Cardiac muscle cell (in vitro differentiated cells and primary cell): ENCODE measurements at places on chromosomes 2 and 18. TPM values are rescaled to one million over a fixed set of nuclear protein-coding genes. Genes with fewer than 3 reads are reported as not detected.
A peak's percentile ranks its signal among the peaks of the same experiment; 100 is the strongest.

The MSTN gene
- total RNA-seq: 0.27 and 0.28 TPM in 2 replicates

DNA sequence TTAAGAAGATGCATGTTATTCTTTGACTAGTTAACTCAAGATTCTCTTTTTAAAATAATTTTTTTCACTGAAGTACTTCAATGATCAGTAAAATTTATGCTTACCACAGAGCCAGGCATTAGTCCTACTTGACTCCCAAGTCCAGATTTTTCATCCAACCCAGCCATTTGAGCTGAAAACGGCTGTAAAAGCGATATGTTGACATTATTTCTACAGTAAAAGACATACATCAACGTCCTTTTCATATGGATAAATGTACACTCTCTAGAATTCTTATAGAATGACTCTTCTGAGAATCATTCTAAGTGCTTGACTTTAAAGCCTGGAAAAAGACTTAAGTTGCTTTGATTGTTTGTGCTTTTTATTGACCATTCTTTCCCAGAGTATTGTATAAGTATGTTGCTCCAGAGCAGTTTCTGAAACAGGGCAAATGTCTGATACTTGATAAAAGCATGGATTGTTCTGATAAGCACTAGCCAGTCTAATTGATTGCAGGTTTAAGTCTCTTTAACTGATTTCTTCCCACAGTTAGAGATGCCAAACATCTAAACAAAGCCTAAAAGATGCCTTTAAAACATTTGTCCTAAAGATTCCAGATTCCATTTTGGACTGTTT lies 90.9 kb downstream of the COL5A2 start:
- DNase-seq: no peak

GRCh38 chr2:79004680-79005079 lies 20.8 kb upstream of the REG3G start:
- DNase-seq: no peak

DNA sequence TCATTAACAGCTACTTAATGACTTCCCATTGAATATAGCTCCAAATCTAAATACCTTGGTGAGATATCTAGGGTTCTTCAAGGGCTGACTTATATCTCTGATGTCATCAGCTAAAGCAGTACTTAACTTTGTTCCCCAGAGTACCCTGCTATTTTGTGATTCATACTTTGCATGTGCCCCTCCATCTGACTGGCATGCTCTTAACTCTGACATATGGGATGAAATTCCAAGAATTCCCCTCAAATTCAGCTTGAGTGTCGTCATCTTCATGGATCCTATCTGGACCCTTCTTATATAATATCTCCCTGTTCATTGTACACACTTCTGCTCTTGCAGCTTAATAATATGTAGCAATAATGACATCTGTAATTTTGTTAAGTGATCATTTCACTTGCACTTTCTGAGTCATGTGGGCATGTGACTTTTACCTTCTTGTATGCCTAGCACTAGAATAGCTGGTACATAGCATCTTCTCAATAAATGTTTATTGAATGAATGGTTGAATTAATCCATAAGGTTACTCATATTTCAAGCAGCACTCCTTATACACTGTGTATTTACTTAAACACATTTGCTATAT lies 172.9 kb downstream of the WDR7 start:
- DNase-seq: no peak

DNA sequence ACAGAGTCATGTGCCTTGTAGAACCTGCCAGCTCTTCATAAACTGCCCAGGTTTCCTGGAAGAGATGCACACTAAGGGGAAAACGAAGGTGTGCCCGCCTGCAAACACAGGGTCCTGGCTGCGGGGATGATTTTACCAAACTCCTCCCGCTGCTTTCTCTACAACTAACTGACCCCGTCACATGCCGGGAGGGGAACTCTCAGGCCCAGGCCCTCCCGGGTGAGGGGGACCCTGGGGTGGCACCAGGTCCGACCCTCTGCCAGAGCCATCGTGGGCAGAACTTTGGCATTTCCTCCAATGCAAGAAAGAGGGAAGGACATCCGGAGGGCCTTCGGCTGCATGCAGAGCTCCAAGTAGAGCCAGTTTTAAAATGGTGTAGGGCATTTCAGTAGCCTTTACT lies 28.6 kb downstream of the CAPN13 start:
- no peak for DNase-seq

The GNAL gene
- 10.4 and 13.3 TPM in 2 replicates for total RNA-seq

DNA sequence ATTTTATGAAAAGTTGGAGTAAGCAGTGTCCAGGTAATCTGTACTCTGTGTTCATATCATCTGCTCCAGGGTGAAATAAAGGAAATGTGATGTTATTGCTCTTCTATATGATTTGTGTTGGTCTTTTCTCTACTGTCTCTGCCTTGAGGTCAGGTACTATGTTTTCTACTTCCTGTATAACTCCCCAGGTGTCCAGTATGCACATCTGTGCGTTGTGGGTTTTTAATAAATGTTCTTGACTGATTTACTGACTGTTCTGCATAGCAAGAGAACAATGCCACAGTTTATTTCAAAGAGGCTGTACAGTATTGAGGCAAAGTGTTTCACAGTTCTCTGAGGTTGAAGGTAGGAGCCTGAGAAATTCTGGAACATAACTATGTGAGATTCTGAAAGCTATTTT lies 89.7 kb downstream of the BABAM2 start:
- no peak for DNase-seq

GRCh38 chr2:16303761-16304160 lies 361.9 kb downstream of the CYRIA start:
- no peak for DNase-seq

DNA sequence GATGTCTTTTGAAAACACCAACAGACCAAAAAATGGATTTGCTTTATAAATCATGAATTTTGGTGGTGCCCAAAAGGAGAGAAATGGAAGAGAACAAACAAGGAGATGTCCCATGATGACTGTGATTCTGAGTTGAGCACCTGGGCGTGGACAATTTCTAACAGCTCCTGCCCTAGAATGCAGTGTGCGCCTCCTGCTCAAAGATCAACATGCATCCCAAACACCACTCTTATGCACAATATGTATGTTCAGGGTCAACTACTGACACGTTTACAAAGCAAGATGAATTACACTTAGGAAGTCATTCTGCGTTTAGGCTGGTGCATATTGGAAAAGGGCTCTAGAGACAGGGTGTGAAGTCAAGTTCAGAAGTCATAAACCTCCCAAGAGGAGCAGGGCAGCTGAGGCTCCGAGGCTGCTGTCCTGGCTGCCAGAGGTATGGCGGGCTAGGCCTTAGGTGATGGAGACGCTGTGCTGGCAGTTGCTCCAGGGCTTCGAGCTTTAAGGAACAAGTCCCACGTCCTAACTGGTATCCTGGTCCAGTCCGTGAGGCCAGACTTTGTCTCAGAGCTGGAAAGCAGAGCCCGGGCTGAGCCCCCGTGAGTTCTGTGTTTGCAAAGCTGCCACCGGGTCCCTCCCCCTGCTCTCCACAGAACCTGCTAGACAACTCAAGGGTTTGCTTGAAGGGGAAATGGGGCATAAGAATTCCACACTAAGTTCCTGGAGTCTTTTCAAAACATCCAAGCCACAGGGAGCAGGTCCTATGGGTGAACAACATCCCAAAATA lies 74.0 kb downstream of the ZNF516 start:
- DNase-seq: no peak

The CNPPD1 gene
- 42.1 and 42.6 TPM in 2 replicates for total RNA-seq

GRCh38 chr18:69230204-69230603 lies 170.5 kb upstream of the DOK6 start:
- DNase-seq: no peak

- DNase-seq: no peak
Observed at GRCh38 chr2:180621941-180622918, 358.2 kb upstream of the UBE2E3 start.

GRCh38 chr18:34909637-34910364 lies 131.4 kb upstream of the MAPRE2 start:
- DNase-seq: no peak

The TRIM54 gene
- 53.1 and 65.9 TPM in 2 replicates for total RNA-seq

DNA sequence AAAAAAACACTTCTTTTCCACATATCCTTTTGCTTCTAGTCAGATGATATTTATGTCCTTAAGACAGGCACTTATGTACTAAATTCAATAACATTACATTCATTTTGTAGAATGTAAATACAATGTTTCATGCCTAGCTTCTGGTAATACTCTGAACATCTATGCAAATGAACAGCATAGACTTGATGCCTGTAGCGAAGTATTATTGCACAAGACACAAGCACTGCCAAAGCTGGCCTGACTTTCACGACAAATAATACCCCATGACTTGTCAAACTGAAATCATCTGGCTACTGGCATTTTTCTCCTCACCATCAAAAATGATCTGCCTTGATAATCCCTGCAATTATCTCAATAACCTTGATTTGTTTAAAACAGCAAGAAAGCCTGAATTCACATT lies 101.3 kb downstream of the L3MBTL4 start:
- DNase-seq: no peak

The INHBB gene
- not detected in 2 replicates for total RNA-seq

- no peak for DNase-seq
Observed at GRCh38 chr2:51368250-51368649, 336.3 kb upstream of the NRXN1 start.

- DNase-seq: peak; percentile 52
Observed at GRCh38 chr2:88451811-88452564, 505 bp downstream of the FOXI3 start.

- no peak for DNase-seq
Observed at GRCh38 chr2:240871071-240871958, 2.7 kb downstream of the AGXT start.

- no peak for DNase-seq
Observed at GRCh38 chr2:118294063-118294462, 205.8 kb downstream of the INSIG2 start.

GRCh38 chr18:51153659-51154371 lies 43.7 kb downstream of the MEX3C start:
- no peak for DNase-seq

DNA sequence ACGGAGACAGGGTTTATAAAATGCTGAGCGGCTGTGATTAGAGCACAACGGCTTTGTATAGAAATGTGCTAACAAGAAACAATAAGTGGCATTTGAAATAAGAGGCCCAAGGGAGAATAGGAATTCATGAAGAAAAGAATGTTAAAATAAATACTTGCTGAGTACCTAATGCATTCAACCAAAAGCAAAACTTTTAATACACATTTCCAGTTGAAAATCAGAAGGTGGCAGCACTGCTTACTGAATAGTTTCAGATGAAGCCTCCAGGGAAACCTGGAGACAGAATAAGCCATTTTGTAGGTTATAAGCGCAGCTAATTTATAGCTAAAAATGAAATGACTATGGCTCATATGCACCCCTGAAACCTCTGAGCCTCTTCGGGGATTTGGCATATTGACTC lies 286.6 kb downstream of the DPP10 start:
- peak; percentile 42 for DNase-seq

DNA sequence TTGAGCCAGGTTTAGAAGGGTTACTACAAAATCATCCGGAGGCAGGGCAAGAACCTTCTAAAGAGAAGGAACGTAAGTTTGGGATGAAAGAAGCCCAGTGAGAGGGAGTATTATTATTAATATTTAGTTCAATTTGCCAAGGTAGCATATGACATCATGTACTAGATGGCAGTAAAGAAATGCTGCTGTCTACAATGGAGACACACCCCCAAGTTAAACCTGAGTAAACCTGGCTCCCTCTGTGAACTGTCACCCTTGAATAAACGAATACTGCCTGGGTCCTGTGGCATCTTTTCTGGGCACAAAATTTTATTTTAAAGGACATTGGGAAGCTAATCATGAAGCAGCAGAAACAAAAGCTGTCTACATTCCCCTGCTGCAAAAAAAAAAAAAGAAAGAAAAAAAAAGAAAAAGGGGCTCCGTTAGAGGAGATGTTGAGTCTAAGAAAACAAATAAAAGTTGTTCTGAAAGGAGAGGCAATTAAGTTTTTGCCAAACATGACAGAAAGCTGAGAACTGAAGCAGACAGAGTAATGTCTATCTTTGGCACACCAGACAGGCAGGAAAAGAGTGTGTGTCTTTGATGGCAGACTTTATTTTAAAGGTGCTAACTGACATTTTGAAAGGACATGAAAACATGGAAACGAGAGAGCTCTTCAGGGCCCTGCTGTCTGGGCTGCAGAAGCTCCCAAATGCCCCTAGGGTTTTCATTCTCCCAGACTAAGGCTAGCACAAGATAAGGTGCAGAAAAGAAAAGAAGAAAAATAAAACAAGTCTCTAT lies 557.7 kb upstream of the CHAC2 start:
- DNase-seq: peak; percentile 22

- no peak for DNase-seq
Observed at GRCh38 chr2:38442643-38443541, 65.8 kb upstream of the ATL2 start.

The UNC80 gene
- total RNA-seq: 0.25 and 0.54 TPM in 2 replicates

DNA sequence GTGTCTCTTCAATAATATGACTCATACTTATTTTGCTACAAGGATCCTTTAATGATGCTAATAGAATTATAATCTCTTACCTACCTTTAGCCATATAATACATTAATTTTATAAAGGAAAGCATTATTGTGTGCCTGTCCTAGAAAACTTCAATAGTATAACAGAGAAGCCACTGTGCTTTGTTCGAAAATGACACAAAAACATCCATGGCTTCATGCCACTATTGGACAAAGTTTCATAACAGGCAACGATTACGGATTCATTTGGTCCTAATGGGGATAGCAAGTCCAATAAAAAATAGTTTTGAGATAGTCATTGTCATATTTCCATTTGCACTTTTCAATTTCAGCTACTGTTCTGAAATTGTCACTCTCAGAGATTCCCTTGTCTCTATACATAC lies 52.5 kb upstream of the CCDC150 start:
- no peak for DNase-seq

DNA sequence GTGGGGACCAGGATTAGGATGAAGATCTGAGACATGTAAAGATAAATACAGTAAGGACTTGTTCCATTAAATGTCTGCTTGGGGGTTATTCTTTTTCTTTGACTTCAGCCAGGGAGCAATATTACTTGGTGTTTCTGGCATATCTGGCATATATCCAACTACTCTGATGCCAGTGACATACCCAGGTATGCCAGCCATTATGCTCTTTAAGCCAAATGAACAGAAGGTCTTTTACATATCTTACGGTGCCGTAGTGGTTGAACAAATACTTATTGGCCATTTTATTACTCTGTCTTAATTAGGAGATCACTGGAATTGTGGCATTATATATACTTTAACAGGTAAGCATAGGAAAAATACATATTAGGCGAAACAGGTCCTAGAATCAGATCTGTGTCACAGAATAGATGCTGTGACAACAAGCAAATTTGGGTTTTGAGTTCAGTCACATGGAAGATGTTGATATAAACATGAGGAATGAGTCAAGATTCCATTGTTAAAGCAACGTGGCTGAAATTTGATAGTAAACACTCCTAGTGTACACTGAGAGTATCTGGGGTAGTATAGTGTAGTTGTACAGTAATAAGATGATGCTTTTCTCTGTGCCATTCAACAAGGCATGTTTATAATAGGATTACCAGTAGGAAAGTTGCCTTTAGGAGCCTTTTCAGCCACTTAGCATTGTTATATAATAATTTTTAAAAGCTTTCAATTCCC lies 62.6 kb downstream of the KCTD18 start:
- DNase-seq: no peak

The SLC5A7 gene
- 0.04 and 0.06 TPM in 2 replicates for total RNA-seq

The IGFBP2 gene
- total RNA-seq: 402 and 451 TPM in 2 replicates

GRCh38 chr18:24273596-24273995 lies 124.0 kb downstream of the OSBPL1A start:
- no peak for DNase-seq

- no peak for DNase-seq
Observed at GRCh38 chr2:74593826-74594772, 39.6 kb downstream of the DOK1 start.

- no peak for DNase-seq
Observed at GRCh38 chr2:65781756-65782155, 349.4 kb upstream of the SPRED2 start.

- DNase-seq: peak; percentile 94
Observed at GRCh38 chr2:85605406-85606115, 3.1 kb upstream of the TMEM150A start.

The KCNG2 gene
- not detected in 2 replicates for total RNA-seq
